ENCODE measurements at places on chromosomes 6 and 20.

- no peak for DNase-seq
Measured at GRCh38 chr6:3737831-3738210, 13.7 kb downstream of the PXDC1 start.

DNA sequence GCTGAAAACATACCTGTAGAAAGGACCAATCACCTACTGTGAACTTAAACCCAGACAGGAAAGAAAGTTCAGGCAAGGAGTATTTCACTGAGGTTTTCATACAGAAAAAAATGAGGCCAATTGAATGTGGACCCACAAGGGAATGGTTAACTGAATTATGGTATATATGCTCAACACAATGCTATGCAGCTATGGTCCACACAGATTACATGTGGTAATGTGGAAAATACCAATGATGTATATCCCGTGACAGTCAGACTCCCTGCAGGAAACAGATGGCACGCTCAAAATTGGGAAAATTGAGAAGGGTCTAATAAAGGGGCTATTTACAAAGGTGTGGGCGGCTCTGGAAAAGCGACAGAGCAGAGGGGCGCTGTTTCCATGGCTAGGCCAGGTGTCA, 47.1 kb upstream of the PIM1 start:
- DNase-seq: no peak

- no peak for DNase-seq
Measured at GRCh38 chr20:62651285-62652021, 9.2 kb downstream of the SLCO4A1 start.

DNA sequence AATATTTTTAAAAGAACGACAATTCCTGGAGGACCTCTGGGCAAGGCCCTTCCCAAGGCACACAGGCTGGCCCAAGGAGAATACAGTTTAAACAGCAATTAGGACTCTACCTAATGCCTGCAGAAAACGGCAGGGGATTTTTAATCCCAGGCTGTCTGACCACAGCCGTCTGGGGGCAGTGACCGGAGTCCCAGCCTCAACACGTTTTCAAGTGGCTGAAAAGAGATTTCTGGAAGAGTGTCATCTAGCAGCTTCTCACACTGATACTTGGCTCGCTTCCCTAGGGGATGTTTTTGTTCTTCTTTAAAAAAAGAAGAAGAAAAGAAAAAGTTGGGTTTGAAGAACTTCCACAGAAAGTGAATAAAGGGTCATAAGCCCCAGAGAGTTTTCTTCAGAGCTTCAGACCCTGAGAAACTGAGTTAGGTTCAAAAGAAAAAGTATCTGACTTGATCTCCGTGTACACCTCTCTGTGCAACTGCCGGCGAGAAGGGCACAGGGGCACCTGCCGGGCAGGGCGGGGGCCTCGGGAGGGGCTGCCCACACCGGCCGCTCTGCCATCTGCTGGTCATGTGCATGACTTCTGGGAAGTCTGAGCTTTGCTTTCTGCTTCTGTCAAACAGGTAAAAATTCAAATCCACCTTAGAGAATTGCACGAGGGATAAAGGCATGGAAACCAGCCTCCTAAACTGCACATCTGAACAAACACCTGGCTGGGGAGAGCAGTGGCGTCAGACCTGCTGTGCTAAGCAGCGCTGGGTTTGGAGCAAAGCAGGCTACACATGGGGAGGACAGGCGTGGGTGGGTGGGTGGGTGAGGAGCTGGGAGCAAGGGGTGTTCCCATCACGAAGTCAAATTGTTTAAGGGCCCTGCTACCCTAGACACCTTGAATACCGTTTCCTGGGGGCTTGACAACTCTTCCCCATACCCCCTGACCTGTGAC, 33.0 kb downstream of the RRBP1 start:
- no peak for DNase-seq

DNA sequence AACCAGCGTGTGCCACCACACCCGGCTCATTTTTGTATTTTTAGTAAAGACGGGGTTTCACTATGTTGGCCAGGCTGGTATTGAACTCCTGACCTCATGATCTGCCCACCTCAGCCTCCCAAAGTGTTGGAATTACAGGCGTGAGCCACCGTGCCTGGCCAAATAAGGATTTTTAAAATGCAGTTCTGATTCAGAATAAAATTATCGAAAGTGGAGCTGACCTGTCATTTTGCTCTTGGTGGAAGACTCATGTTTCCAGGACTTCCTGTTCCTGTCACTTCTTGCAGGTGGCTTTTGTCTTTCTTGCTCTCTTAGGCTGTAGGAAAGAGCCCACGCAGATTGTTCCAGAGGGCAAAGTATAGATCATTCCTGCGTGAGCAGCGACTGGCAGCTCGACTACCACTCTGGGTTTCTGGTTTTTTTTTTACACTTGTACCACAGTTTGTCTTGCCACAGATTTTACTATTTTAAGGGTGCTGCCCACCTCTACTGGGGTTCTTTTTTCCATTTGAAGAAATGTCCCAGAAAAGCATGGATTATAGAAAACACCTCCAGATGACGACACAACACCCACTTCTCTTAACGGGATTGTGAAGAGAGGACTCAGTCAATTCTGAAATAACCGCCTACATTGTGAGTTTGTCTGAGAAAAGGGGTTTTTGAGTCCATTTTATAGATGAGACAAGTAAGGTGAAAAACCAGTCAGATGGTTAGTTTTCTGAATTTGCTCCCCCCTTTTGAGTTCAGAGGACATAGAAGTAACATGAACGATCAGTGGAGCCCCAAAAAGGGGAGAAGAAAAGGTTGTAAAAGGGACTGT, 7.5 kb downstream of the JARID2 start:
- DNase-seq: no peak

GRCh38 chr6:149563928-149564325, 2.2 kb upstream of the GINM1 start:
- DNase-seq: no peak

GRCh38 chr6:157316871-157317814, 6.2 kb downstream of the TMEM242 start:
- DNase-seq: no peak

DNA sequence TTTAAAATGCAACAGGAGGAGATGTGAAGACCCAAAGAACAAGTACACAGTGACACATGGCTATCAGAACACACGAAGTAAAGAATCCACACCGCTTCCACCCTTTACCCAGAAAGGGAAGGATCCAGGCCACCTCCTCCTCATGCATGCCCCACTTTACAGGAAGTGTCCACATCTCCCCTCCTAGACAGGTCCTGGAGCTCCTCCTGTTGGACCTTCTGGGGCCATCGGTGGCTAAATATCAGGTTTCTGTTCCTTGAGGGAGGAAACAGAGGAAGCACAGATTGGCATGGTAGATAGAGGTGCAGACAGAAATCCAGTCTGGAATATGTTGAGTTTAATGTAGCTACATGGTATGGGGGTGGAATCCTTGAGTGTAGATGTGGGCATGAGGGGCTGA, 10.9 kb downstream of the NINL start:
- no peak for DNase-seq
